HFFc6 (cell line): ENCODE measurements at places on chromosomes 7 and 10.

DNA sequence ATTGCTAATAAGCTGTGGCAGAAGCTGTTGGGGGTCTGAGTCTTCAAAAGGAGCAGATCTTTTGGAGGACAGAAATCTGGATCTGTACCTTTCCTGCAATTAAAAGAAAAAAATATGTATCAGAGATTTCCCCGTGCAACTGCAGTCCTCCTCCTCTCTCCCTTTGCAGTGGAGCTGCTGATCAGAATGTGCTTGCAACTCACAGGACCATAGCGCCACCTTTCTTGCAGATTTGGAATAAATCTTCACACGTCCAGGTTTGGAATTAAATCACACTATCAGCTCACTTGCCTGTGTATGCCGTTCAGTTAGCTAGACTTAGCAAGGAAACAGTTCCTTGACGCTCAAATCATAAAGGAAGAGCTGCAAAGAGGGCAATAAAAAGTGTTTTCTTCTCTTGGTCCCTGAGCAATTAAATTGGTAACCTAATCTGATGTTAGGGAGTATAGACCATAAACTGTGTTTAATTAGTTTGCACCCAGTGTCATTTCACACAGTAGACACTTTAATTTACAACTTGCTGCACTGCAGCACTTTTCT, 77.4 kb downstream of the PON1 start:
- no peak overlapping the region for H3K27ac ChIP-seq
- peak; percentile 63 for DNase-seq
- H3K4me1 ChIP-seq: peaks cover 6% of the 10 kb centered on the region; the same call in 1 of the 2 replicates
- H3K27me3 ChIP-seq: peaks cover 2% of the 10 kb centered on the region
- no peak overlapping the region for H3K4me3 ChIP-seq

DNA sequence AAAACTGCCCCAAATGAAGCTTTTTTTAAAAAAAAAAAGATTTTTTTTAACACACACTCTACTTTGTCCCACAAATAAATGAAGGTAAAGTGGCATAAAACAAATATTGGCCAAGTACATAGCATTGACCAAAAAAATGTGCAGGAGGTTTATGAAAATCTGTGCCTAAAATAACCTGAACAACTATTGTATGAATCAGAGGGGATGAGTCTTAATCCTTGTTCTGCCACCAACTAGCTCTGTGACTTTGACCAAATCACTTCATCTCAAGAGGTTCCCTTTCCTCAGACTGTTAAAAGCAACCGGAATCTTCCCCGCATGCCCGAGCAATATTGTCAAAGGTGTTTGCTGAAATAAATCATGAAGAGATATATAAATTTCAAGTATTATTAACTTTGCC, 150.4 kb upstream of the NEBL start:
- H3K27me3 ChIP-seq: no peaks in the 10 kb centered on the region
- no peak for DNase-seq
- H3K27ac ChIP-seq: no peak overlapping the region
- no peaks in the 10 kb centered on the region for H3K4me1 ChIP-seq
- no peak overlapping the region for H3K4me3 ChIP-seq

DNA sequence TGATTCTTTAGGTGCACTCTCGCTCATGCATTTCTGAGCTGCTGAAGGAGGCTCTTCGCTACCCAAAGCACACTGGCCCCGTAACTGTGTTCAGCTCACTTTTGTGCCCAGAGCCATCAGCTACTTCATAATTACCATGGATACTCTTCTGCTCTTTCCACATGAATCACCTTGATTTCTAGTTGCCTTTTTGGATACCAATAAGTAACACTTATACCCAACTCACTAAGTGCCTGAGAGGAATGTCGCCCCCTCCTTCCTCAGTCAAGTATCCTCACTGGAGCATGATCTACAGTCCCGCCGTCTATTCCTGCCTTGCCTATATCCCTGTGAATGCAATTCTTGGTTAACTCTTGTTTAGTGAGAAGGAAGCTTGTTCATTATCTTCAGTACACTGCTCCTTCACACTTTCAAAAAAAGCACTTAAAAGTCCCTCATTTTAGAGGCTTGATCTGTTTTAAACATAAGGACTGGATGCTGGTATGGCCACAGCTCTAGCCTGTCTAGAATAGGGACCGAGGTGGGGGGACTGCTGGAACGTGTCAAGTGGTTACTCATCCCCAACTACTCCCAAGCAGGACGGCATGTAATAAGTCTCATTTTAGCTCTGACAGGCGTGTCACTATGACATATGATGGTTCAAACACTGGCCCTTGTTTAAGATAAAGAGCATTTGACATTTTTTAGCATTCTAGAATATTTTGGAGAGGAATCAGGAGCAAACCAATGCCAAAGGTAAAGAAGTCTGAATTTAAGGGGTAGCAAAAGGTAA, 23.7 kb downstream of the SVIL start:
- DNase-seq: no peak
- no peak overlapping the region for H3K27ac ChIP-seq
- H3K4me1 ChIP-seq: no peaks in the 10 kb centered on the region
- no peak overlapping the region for H3K4me3 ChIP-seq
- H3K36me3 ChIP-seq: peaks cover 10% of the 10 kb centered on the region; the same call in 1 of the 2 replicates
- H3K27me3 ChIP-seq: peaks cover 37% of the 10 kb centered on the region

- H3K36me3 ChIP-seq: no peaks in the 10 kb centered on the region
- DNase-seq: no peak
- no peaks in the 10 kb centered on the region for H3K27me3 ChIP-seq
- H3K4me3 ChIP-seq: no peak overlapping the region
- no peak overlapping the region for H3K27ac ChIP-seq
Measured at GRCh38 chr7:117791877-117792780, 81.1 kb downstream of the CTTNBP2 start.

- peaks cover 74% of the 10 kb centered on the region for H3K4me1 ChIP-seq
- H3K4me3 ChIP-seq: peak overlapping the region; percentile 30
- H3K27ac ChIP-seq: peak overlapping the region; percentile 91
- H3K27me3 ChIP-seq: peaks cover 2% of the 10 kb centered on the region
- DNase-seq: peak; percentile 72
Measured at GRCh38 chr7:102874166-102874829, 38.5 kb upstream of the LRRC17 start.
